AG04449 (cell line): ENCODE measurements at places on chromosomes 11 and 22.

- DNase-seq, result no peak
These were observed 1.4 kb upstream of the C22orf39 start for GRCh38 chr22:19448739-19449421.

DNA sequence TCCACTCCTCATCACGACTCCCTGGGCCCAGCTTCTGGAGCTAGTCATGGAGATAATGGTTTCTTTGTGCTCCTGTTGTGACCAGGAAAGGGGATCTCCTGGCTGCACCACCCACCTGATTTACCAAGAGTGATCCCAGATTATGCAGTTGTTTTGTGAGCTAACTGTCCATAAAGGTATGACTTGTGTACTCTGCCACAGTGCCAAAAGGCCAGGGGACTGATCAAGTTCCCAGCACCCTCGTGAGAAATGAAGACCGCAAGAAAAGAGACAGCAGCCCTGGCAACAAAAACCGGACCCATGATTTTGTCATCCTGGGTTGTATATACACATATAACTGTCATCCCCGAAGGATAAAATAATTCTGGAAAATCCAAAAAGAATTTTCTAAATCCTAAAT is 26.6 kb downstream of the TUB start:
- DNase-seq, result no peak

GRCh38 chr11:64466115-64466718 is 107.3 kb downstream of the RPS6KA4 start:
- DNase-seq, result no peak

DNA sequence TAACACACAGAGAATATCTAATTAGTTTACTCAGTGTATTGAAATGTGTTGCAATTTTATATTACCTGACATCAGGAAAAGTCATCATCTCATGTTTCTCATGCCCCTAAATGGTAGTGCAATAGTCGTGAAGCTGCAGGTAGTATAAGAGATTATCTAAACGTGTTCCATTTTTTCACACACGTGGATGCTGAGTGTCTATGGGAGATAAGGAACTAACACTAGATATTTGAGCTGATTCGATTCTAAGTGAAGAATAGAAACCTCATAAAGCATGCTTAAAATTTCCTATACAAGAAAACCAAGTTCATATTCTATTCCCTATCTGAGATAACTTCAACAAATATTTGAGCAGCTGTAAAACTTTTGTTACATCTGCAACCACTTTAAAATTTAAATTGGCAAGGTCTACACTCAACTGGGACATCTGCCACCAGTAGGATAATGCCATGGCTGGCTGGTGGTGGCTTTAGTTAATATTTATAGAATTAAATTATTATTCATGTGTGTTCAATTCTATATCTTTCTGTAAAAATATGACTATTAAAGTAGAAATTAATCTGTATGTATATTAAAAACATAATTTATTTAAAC is 388.8 kb downstream of the LUZP2 start:
- DNase-seq, result no peak

- no peak for DNase-seq
These were observed 5.9 kb downstream of the RNF215 start for GRCh38 chr22:30381264-30381663.

DNA sequence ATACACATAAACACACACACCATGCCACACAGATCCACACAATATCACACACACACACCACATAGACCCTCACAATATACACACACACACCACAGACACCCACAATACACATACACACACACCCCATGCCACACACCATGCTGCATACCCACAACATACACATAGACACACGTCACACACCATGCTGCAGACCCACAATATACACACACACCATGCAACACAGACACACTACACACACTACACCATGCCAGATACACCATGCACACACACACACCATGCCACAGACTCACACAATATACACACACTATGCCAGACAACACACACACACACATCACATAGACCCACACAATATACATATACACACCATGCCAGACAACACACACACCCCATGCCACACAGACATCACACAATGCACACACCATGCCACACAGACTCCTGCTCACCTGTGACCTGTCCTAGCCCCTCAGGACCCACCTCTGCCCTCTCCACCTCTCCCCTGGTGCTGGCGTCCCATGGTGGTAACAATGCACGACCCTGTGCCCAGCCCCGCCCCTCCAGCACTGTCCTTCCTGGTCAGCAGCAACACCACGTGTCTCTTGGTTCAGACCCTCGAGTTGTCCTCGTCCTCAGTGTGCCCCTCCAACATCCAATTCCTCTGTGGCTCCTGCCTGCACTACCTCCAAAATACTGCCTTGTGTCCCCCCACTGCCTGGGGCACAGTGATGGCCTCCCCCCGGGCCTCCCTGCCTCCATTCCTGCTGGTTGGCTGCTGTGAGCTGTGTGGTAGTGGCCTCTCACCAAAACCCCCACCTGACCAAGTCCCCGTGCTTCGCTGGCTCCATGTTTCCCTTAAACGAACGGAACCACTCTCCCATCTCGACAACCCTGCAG is 23.7 kb upstream of the RFPL3 start:
- no peak for DNase-seq

DNA sequence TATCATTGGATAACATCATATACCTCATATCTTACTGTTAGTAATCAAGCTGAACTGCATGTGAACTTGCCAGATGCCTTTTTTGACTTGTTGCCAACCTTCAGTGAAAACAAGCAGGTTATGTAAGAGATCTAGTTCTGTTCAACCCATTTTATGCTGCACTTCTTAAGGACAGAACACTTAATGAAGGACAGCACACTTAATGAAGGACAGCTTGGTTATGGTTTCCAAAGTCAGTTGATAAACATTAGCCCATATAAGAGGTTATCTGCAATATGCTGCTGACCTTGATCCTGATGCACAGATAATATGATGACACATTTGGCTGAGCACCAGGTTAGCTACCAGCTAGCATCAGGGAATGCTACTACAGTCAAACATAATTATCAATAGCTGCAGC is 358.7 kb upstream of the PDGFD start:
- no peak for DNase-seq

- DNase-seq, result no peak
These were observed 40.7 kb downstream of the DCUN1D5 start for GRCh38 chr11:103051151-103051801.

GRCh38 chr11:110710628-110711381 is 1.4 kb downstream of the ARHGAP20 start:
- DNase-seq, result no peak

- no peak for DNase-seq
These were observed 26.2 kb downstream of the FAM83F start for GRCh38 chr22:40020956-40021355.

DNA sequence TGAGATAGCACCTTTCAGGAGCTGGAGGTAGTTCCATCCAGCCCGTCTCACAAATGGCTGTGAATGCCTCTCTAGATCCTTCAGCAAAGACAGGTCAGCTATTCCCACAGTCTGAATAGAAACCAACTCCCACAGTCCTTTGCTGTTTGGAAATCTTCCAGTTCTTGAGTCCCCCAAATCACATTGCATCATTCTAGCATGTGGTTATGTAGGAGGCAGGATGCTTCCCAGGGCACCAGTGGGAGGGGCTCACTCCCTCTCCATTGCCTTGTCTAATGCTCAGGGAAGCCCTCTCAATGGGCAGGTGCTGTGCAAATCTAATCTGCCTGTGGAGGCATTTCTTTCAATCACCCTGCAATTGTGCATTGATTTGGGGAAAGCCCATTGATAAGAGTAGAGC is 14.6 kb downstream of the NAV2 start:
- DNase-seq, result no peak

GRCh38 chr11:131943295-131943694 is 572.9 kb downstream of the NTM start:
- no peak for DNase-seq

DNA sequence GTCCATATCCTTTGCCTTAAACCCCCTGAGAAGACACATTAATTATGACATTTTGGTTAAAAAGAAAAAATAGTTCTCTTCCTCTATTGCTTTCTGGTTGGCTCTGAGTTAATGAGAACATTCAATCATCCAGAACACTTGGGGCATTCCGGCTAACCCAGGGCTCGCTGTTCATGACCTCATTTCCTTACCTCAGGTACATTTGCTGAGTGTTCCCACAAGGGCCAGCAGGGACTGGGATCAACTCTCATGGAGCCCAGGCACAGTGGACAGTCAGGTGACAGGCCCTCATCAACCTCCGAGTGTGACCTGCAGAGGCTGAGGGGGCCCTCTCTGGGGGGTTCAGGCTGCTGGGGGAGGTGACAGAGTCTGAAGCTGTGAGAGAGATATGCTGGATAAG is 98.9 kb downstream of the MYO18B start:
- no peak for DNase-seq

DNA sequence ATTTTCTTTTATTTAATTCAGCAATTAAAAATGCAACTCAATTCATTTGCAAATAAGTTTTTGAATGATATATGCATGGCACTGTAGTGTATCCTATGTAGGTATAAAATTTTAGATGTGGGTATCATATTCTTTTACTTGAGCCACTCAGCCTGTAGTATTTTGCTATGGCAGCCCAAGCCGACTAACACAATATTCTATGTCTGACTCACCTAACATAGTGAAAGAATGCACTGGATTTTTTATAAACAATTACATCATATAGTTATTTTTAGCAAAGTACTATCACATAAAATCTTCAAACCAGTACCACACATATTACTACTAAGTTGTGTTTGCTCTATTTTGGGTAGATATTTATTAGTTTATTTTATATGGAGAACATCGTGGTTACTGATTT is 21.9 kb upstream of the GRIA4 start:
- DNase-seq, result peak; percentile 24

- DNase-seq, result no peak
These were observed 174.3 kb upstream of the FAT3 start for GRCh38 chr11:92050305-92050704.

GRCh38 chr22:30077279-30077880 is 2.9 kb upstream of the HORMAD2 start:
- no peak for DNase-seq

DNA sequence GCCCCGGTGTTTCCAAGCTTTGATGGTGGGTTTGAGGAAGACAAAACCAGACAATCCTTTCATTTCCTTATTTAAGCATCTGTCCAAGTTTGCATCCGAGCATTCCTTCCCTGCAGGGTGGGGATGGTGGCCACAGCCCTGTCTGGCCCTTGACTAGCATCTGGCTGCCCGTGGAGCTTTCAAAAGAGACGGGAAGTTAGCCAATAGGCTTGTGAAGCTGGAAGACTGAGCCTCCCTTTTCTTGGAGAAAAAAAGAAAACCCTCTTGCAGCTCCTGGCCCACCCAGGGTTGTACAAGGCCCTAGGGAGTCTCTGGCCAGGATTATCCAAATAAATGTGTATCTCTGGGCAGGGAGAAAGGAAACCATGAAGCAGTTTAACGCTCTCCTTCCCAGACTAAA is 60.6 kb downstream of the MICAL2 start:
- DNase-seq, result no peak

GRCh38 chr11:5224538-5225479 is 2.1 kb downstream of the HBB start:
- no peak for DNase-seq

DNA sequence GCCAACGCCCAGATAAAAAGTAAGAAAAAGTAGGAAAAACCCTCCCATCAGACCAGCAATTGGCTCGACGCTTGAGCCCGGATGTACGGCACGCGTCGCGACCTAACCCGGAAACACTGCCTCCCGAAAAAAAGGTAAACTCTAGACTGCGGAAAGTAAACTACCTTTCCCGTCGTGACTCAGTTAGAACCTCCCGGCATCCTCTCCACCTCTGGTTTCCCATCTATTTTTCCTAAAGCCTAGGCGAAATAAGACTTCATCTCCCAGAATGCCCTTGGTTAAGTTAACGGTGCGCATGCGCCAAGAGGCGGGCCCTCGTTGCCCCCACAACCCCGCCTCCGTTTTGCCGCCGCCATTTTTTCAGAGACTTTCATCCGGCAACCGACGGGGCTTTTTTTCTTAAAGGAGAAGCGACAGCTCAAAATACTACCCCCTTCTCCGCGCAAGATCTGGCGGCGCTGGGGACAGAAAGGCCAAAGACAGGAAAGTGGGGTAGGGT is 678 bp upstream of the ZFP91 start:
- DNase-seq, result peak; percentile 93

DNA sequence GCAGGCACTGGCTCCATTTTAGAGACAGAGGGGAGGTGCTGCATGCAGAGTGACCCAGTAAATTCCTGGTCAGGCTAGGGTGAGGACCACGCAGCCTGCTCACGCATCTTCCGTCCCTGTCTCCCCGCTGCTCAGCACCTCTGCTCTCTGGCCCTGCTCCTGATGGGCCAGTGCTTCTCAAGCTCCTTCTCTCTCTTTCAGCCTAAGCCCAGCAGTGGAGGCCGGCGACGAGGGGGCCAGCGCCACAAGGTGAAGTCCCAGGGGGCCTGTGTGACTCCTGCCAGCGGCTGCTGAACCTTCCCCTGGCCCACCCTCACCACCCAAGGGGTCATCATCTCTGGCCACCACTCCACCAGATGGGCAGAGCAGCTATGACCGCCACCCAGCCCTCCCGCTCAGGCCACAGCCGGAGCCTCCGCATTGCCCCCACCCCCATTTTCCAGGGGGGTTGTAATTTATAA is 24.7 kb downstream of the GTPBP1 start:
- DNase-seq, result no peak

DNA sequence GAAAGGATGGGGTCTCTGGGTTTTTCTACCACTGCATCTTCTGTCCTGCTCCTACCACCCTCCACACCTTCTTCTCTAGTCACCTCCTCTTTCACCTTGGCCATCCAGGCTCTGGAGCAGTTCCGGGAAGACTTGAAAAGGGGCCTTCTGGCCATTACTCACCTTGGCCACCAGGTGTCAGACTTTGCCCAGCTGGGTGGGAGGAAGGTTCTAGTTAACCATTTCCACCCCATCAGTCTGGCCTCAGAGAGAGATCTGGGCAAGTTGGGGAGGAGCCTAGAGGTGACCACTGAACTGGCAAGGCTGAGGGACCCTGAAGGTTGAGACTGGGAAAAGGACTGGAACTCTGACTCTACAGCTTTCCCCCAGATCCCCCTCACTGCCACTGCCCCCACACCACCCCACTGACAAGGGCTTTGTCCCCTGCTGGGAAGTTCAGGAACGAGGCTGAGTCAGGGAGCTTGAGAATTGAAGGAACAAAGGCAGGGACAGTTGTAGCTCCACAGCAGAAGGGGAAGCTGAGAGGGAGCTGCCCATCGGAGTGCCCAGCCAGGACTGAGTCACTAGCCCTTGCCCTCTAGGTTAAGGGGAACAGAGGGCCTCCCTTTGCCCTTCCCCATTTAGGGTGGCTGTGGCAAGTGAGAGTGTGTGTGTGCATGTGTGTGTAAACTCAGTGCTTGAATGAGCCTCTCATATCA is 3.7 kb upstream of the POLD4 start:
- DNase-seq, result no peak

DNA sequence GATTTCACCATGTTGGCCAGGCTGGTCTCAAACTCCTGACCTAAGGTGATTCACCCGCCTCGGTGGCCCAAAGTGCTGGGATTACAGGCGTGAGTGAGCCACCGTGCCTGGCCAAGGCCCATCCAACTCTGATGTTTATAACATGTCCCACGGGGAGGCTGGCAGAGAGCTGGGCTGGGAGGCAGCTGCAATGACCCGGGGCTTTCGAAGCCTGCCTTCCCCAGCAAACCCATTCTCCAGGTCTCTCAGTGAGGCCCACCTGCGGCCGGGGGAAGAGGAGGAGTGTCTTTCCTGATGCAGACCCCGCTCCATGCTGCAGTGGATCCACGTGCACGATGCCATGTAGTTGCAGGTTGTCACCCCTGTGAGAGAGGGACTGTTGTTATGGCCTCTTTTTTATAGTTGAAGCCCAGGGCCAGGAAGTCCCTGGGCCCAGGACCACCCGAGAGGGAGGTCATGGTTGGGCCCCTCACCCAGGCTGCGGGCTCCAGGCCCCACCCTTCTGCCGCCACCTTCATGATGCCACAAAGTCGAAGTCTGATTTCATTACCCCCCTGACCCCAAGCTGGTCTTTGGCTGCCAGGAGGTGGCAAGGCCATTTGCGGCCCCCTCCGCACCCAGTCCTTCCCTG is 38.3 kb downstream of the KCNJ4 start:
- DNase-seq, result no peak
